NCI-H1930 (cell line): ENCODE measurements at places on chromosomes 1 and 21.

DNA sequence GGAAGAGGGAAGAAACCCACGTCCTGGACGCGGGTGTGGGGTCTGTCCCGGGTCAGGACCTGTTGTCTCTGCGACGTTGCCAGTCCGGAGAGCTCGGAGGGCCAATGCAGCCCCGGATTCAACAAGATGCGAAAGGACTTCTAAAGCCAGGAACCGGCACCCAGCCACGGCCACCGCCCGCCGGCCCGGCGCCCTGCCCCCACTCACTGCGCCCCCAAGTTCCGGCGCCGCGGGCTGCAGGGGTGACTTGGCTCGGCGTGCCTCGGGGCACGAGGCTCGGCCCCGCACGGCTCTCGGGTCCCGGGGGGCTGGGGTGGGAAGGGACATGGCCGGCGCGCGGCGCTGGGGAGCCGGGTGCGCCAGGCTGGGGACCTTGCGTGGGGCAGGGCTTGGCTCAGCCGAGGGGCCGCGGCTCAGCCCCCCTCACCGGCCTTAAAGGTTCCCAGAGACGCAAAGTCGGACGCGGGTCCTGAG is 51.8 kb upstream of the H6PD start:
- no peak for DNase-seq

- DNase-seq, result no peak
These were observed 276.3 kb upstream of the PTBP2 start for GRCh38 chr1:96445302-96445701.

DNA sequence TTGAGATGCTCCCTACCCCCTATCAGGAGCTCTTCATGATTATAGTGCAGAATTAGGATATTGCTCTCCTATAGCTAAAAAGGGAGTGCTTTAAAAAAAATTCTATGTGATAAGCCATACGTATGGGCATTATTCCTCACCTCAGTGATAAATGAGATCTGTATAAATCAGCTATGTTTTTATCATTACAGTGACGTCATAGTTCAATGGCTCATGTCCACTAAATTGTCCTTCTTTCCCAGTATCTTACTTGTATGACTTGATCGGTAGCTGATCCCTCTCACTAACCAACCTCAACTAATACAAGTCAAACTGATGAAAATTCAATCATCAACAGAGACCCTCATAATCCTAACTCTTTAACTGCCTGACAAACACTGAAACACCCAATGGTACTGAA is 93.3 kb downstream of the TBX15 start:
- no peak for DNase-seq

DNA sequence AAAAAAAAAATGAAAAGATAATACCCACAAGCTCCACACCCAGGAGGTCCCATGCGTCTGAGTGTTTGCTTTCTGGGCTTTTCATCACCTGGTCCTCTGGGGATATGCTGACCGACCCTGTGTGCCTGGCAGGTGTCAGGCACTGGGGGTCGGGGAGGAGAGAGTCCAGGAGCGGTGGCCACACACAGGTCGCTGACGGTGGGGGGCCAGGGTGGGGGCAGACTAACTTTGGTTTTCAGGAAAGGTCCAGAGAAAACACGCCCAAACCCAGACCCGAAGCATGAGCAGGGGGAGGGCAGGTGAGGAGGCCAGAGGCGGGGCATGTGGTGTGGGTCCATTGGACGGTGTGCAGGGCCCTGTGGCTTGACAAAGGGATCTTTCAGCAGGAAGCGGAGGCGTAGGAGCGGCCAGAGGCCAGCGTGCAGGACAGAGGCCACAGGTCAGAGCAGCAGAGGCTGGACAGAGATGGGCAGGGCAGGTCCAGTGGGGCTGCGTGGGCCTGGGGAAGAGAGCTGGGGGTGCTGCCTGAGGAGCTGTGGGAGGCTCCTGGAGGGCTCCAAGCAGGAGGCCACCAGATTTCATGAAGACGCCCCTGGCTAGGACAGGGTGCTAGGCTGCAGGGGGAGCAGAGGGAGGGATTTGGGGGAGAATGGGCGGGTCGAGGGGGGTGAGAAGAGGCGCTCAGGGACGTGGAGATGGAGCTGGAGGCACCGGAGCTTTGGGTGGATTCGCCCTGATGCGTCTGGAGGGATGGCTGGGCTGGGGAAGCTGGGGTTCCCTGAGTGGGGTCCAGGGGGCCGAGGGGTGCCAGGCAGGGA is 15.8 kb downstream of the RNF223 start:
- DNase-seq, result no peak

- no peak for DNase-seq
These were observed 87.5 kb downstream of the TBX19 start for GRCh38 chr1:168368131-168368530.

GRCh38 chr1:147515045-147515869 is 26.0 kb upstream of the BCL9 start:
- DNase-seq, result peak; percentile 57

- no peak for DNase-seq
These were observed 88.4 kb downstream of the DPYD start for GRCh38 chr1:97832481-97832880.

DNA sequence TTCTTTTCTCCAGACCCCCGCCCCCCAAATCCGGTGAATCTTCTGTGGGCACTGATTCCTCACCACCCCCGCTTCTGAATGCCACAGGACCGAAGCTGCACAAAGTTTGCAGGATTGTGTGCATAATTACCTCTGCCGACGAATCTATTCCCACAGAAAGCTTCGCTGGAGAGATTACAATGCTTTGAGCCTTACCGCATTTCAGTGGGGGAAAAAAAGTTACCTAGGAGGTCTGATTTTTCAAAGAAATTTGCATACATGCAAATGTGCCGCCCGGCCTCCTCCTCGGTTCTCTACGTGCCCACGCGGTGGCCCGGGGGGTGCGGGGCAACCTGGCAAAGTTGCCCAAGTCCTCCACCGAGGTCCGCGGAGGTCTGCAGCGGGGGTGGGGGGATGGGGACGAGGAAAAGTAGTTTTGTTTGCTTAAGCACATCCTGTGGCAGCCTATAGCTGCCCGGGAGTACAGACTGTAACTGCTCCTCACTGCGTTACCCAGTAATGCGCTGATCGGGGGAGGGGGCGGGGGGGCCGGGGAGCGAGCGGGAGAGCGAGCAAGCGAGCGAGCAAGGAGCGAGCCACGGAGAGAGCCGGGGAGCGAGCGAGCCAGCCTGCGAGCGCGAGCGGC is 563 bp upstream of the NFIA start:
- DNase-seq, result no peak

DNA sequence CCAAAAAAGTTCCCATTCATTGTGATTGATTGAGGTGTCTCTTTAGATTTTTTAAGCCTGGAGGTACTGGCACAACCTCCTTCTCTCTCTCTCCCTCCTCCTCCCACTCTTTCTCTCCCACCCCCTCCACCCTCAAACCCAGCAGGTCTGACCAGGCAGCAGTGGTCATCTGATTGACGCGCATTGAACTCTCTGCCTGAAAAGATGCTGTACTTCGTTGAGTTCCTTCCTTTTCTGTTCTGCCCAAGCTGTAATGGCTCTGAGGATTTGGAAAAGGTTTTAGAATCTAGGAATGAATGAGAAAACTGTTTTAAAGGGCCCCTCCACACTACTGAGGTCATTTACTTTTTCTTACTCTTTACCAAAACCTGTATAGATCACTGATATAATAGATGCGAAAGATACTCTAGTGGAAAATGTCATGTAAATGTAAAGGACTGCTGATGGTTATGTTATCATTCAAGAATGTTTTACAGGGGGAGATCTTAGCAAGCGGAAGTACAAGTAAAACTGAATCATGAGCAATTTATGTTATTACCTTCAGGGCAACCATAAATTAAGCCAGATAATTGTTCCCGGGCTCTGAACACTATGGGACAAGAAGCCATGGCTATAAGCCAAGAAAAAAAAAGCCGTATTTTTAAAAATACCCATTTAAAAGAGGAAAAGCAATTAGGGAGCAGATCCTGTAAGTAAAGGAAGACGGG is 25.2 kb upstream of the DYRK1A start:
- no peak for DNase-seq
